ENCODE measurements at places on chromosomes 12 and 14. TPM values are rescaled to one million over a fixed set of nuclear protein-coding genes. Genes with fewer than 3 reads are reported as not detected.

DNA sequence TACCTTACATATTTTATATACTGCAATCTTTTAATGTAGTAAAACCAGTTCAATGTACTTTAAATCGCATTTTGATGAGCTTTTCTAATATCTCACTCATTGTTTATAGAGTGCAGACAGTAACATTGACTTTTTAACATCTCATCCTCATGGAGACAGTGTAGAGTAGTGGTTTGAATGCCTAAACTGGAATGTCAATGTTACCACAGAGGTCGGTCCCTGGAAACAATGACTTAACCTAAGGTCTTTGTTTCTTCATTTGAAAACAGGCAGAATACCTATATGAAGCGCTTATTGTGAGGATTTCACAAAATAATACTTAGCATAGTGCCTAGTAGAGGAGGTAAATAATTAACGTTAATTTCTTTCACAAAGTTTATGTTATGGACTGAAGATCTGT, 5.0 kb downstream of the CDK17 start:
- no peak for DNase-seq

DNA sequence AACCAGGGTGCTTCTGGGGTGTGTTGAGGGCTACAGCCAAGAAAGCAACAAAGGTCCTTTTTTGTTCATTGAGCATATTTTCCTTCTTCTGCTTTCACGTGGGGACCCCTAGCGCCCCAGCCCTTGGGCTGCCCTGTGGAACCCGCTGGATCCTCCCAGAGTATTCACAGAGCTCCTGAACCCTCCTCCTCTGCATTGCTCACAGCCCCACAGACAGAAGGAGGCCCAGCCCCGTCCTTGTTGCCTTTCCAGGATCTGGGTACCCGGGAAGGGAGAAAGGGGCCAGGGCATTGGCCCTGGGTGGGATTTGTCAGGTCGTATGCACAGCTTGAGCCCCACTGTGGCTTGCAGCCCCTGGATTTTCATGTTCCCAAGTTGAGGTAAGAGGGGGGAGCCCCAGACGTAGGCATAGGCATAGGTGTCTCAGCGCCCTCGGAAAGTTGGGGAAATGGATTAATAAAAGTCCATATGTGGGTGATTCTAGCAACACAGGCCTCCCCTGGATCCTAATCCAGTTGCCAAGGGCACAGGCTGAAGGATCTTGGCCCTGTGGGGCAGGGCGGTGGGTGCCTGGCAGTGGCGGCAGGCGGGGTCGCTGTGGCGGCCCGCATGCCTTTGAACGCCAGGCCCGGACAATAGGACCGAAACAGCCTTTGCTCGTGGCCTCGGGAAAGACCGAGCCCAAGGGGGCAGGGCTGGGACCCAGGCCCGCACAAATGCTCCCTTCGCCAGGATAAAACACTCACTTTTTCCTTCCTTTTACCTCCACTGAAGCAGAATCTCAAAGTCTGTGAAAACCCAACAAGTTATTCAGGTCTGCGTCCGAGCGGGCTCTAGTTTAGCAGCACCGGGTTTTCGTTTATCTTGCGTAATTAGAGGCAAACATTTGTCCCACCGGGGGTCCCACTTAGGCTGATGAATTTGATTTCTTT, 3.0 kb upstream of the HOXC10 start:
- no peak for DNase-seq

DNA sequence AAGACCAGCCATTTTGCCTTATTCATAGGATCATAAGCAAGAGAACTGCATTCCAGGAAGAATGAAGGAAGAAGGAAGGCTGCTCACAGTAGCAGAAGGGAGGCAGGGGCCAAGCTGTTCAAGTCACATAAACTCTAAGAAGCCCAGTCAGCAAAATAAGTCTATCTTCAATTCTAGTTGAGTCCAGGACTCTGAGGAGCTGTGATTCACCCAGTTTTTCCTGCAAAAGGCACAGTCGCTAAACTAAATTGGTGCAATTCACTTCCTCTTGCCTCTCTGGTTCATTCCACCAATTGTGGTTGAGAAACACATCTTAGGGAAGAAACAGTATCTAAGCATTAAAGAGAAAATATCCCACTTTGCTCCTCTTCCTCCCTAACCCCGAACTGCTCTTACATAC, 9.8 kb downstream of the ZNF641 start:
- no peak for DNase-seq

- no peak for DNase-seq
Measured at GRCh38 chr14:75825147-75825592, 156.6 kb downstream of the TGFB3 start.

GRCh38 chr14:60346706-60347105, 97.7 kb downstream of the PPM1A start:
- no peak for DNase-seq

GRCh38 chr14:34387974-34388516, 74.0 kb downstream of the SPTSSA start:
- no peak for DNase-seq

DNA sequence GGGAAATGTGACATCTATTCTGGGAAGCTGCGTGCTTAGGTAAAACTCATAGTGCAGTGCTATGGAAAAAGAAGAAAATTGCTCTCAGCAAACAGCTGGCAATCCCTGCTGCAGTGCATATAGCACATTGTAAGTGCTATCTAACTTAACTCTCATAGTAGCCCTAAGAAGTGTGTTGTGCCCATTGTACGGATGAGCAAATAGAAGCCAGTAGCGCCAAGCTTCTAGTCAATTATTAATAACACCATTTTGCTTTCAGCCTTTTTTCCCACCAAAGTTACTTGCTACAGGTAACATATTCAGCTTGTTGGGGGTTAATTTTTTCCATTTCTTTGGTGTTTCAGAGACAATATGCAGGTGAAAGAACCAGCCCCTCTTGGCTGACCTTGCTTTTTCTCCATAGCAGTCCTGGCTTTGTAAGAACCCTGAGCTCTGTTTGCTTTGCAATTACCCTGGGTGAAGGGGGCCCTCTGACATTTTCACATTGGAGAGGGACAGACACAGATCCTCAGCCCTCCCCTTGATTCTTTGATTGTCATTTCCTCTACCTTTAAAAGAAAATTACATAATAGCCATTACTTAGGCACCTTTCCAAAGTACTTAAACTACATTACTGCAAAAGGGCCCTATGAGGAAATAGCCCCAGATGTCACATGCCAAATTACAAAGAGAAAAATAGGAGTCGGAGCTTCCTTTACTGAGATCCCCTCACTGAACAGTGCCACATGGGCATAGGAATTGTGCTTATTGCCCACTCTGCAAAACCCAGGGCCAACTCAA, 576.2 kb upstream of the TBX3 start:
- no peak for DNase-seq

DNA sequence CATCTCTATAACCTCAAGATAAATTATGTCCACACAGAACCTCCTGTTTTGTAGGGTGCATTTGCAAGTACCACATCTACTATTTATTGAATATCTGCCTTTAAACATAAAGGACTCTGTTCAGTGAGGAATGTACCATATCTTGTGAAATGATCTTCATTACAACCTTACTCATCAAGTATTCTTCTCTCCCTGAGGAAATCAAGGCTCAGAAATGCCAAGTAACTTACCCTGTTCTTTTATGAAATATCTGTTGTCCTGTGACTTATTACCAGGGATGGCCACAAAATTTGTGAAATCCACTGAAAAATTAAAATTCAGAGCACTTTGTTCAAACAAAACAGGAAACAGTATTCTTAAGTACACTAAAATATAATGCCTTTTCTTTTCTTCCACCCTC, 366.7 kb downstream of the GALC start:
- DNase-seq = no peak

GRCh38 chr12:55721601-55722213, 1.5 kb downstream of the RDH5 start:
- DNase-seq = no peak

- DNase-seq = no peak
Measured at GRCh38 chr12:3712209-3712992, 40.5 kb downstream of the CRACR2A start.

DNA sequence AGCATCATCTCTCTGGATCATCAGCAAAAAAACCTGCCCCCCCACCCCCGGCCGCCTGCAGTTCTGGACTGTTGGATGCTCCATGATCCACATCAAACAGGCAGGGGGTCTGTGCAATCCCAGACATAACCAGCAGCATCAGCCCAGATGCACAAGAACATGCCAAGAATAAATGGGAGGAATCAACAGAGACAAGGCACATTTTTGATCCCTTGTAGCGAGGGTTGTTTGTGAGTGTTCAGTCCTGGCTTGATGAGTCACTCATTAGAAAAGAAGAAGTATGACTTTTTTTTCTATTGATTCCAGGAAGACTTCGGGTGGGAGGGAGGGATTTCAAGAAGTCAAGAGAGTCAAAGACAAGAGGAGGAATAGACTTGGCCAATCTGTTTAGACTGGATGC, 244.2 kb downstream of the KSR2 start:
- DNase-seq = no peak

DNA sequence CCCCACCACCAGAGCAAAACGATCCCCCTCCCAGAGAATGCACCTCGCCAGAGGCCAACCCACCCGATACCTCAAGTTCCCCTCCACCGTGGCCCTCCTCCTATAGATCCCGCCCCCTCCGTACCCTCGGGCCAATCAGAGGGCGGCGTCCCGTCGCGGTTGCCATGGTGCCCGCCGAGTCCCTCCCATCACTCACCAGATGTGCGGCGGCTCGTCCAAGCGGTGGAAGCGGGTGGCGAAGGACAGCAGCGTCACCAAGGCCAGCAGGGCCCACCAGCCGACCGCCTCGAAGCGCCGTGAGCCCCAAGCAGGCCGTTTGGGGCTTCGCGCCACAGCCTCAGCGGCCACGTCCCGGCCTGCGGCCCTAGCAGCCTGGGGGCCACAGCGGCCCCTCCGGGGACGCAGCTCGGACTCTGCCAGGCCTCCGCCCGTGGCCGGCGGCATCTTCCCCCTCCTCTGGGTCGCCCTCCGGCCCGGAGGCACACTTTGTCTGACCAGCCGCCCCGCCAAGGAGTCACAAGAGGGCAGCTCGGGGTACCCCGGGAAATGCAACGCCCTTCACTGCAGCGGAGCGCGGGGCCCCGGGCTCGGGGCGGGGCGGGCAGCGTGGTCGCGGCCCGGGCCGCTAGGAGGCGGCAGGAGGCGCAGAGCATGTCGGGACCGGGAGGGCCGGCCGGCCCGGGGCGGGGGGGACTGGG, at the start of gene POMT2:
Gene POMT2, minus strand, starts transcription at position 646 of the 698 bp plus-strand sequence. Its CDS starts 202 bp downstream, at position 444.
- peak; percentile 94 for DNase-seq

DNA sequence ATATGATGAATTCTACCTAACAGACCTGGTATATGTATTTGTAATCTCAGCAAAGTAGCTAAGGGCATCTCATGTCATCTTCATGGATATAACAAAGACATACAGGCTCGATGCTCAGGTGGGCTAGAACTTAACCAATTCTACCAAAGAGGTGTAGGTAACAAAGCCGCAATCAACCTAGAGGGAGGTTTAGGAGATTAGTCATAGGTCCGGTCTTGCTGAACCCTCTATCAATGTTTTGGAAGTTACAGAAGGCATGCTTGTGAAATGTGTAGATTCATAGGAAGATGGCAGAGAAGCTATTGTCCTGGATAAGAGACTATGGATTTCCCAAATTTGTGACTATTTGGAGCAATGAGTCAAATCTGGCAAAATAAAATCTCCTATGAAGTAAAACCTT, 42.6 kb upstream of the SYCP3 start:
- no peak for DNase-seq

GRCh38 chr12:53097564-53098353, at the start of gene IGFBP6:
TSS of gene IGFBP6 (plus strand) at chr12:53097667. CDS start at chr12:53097718, 51 bp downstream.
- no peak for DNase-seq

GRCh38 chr14:88324491-88324890, 1.4 kb upstream of the KCNK10 start:
- no peak for DNase-seq

DNA sequence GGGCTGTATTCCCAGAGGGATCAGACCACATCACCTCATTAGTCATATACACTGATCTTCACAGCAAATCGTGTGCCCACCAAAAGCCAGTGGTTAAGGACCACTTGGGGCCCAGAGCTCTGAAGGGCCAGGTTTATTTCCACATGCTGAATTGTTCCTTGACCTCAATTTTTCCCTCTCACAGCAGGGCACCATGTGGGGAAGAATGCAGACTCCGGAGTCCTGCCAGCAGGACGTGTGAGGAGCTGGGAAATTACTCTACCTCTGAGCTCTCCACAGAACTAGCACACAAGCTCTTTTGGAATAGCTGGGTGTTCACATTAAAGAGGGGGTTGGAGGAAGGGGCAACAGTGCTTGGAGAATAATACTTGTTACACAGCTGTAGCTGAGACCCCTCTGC, 57.6 kb upstream of the SEL1L start:
- no peak for DNase-seq

- no peak for DNase-seq
Measured at GRCh38 chr14:105926373-105927095, 400.2 kb downstream of the TMEM121 start.

DNA sequence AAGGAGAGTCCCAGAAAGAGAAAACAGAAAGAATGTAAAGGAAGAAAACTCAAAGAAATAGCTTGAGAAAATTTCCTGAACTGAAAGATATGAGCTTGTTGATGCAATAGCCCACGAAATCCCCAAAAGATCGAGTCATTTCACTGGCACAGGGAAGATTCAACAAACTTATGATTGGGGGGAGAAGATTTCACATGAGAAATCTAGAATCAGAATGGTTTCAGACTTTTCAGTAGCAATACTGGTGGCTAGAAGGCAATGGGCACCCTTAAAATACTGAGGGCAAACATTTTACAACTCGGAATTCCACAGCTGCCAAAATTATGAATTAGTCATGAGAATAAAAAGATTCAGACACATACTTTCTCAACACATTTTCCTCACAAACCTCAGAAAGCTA, 8.9 kb upstream of the KRT7 start:
- DNase-seq = no peak

The SLC6A12 gene
- not detected for total RNA-seq

The MANSC4 gene
- not detected for total RNA-seq

The OTX2 gene
- total RNA-seq = not detected

The TBX3 gene
- 57.0 TPM for total RNA-seq
